Activated gamma-delta T cell treated with Interleukin-2 at 50 U/mL for 16 hours (primary cell): ENCODE measurements at places on chromosomes 12 and 14.

DNA sequence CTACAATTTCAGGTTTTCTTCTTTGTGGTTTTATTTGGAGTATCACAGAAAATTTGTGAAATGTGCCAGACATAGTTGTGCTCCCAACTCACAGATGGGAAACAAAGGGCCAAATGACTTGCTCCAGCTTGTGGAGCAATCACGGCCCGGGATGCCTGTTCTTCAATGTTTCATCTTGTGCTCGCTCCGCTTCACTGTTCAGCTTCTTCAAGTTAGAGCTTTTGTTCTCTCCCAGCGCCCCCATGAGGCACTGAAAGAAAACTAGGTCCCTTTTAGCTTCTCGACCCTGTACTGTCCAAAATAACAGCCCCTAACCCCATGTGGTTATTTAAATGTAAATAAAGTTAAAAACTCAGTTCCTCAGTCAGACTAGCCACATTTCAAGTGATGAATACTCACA lies 187.9 kb upstream of the STXBP6 start:
- no peak for DNase-seq

GRCh38 chr12:112179341-112179740 lies 54.0 kb downstream of the TRAFD1 start:
- DNase-seq = no peak

DNA sequence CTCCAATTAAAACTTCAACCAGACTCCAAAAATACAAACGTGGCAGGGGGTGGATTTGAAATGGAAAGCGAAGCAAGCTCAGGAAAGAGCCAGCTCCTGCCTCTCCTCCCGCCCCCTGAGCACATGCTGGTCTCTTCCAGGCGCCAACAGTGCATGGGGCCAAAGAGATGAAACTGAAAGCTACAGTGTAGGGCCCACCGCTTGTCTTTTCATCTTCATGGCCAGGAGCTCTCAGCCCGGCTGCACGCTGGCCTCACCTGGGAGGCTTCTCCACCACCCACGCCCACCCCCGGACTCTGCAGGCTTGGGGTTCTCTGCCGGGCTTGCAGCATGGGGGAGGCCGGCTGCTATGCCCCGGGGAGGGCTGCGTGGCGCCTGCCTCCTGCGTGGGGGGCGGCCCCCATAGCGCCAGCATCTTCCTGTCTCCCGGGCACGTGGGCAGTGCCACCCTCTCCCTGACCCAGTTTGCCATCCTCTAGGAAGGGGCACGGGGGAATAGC lies 2.0 kb downstream of the RIMBP2 start:
- no peak for DNase-seq

GRCh38 chr14:32934073-32934880 lies 4.4 kb upstream of the NPAS3 start:
- no peak for DNase-seq

DNA sequence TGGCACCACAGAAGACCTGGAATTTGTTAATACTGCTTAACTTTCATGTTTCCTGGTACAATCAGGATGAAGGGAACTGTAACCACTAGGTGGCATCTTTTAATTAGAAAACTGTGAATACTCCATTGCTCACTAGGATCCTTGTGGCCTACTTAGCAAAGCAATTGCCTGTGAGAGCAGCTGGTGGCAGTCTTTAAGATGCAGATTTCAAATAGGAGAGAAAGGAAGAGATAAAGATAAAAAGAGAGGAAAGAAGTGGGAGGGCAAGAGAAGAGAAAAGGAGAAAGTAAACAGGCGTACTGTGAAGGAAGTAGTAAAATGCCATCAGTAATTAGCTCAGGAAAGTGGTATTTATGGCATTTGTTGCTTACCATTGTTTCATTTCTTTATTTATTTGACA lies 114.5 kb downstream of the RAD51B start:
- no peak for DNase-seq

DNA sequence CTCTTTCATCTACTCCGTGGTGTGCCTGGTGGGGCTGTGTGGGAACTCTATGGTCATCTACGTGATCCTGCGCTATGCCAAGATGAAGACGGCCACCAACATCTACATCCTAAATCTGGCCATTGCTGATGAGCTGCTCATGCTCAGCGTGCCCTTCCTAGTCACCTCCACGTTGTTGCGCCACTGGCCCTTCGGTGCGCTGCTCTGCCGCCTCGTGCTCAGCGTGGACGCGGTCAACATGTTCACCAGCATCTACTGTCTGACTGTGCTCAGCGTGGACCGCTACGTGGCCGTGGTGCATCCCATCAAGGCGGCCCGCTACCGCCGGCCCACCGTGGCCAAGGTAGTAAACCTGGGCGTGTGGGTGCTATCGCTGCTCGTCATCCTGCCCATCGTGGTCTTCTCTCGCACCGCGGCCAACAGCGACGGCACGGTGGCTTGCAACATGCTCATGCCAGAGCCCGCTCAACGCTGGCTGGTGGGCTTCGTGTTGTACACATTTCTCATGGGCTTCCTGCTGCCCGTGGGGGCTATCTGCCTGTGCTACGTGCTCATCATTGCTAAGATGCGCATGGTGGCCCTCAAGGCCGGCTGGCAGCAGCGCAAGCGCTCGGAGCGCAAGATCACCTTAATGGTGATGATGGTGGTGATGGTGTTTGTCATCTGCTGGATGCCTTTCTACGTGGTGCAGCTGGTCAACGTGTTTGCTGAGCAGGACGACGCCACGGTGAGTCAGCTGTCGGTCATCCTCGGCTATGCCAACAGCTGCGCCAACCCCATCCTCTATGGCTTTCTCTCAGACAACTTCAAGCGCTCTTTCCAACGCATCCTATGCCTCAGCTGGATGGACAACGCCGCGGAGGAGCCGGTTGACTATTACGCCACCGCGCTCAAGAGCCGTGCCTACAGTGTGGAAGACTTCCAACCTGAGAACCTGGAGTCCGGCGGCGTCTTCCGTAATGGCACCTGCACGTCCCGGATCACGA lies 2.2 kb downstream of the SSTR1 start:
- no peak for DNase-seq

GRCh38 chr12:12004524-12004923 lies 66.2 kb upstream of the BCL2L14 start:
- DNase-seq = no peak

DNA sequence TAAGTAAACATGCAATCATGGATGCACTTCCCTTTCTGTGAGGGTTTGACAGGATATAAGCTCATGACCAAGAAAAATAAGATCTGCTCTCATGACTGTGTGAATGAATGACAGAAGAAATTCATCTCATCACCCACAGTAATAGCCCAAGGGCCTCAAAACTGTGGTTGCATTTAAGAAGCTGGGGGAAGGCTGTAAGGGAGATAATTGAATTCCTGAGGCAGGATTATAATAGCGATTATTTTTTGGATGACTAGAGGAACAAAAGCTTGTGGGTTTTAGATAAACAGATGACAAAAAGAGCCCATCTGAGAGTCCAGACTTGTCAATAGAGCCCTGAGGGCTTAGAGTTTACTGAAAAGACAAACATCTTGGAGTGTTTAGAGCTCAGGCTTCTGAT lies 161.2 kb downstream of the NTF3 start:
- no peak for DNase-seq

DNA sequence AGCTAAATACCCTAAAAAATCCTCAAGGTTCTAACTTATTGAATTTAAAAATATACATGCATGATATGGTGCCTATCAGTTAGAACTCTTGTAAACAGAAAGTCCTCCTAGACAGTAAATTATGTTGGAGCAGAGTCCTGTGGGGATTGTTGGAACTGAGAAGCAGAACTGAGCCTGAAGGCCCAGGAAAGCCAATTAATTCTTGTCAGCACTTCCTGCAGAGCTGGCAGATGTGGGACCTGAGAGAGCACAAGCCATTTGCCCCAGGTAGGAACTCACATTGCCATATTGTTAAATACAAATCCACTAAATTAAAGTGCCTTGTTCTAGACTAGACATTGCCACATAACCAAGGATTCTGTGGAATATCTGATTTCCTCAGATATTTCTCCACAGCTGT lies 117.1 kb downstream of the RTN1 start:
- DNase-seq = no peak

DNA sequence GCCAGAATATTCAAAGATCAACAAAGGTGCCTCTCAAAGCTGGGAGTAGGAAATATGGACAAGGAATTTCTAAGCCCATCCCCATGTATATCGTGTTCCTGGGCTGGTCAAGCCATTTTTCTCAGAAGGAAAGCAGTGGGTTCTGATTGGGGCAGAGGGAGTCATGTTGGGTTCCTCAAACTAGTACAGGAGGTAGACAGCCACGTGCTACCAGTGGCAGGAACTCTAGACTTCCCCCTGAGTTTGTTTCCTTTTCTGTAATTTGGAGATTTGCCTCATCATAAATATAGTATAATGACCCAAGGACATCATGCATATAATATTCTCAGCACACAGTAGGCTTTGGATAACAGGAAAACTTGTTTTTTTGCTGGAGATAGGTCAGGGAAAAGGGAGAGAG lies 16.4 kb upstream of the PLEKHH1 start:
- DNase-seq = no peak

DNA sequence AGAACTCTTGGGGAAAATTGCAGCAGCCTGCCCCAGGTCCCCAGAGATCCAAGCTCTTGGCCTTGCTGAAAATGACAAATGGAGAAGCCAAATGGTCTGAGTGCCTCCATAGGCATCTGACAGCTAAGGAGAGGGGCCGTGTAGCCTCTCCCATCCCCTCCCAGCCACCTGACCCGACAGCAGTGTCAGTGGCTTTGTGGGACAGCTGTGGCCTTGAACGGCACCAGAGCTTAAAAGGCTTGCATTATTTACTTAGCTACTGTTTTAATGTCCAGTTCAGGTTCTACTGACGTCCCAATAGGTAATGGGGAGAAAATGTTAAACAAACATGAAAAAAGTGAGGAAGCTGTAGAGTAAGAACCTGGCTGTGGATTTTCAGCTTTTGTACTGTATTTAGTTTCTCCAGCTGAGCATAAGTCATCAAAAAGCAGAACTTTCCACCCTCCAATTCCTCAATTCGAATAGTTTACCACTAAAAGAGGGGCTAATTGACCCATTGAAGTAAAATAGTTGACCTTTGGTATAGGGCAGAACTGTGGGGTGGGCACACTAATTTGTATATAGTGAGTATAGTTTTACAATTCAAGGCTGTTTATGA lies 50.0 kb downstream of the FOS start:
- no peak for DNase-seq

DNA sequence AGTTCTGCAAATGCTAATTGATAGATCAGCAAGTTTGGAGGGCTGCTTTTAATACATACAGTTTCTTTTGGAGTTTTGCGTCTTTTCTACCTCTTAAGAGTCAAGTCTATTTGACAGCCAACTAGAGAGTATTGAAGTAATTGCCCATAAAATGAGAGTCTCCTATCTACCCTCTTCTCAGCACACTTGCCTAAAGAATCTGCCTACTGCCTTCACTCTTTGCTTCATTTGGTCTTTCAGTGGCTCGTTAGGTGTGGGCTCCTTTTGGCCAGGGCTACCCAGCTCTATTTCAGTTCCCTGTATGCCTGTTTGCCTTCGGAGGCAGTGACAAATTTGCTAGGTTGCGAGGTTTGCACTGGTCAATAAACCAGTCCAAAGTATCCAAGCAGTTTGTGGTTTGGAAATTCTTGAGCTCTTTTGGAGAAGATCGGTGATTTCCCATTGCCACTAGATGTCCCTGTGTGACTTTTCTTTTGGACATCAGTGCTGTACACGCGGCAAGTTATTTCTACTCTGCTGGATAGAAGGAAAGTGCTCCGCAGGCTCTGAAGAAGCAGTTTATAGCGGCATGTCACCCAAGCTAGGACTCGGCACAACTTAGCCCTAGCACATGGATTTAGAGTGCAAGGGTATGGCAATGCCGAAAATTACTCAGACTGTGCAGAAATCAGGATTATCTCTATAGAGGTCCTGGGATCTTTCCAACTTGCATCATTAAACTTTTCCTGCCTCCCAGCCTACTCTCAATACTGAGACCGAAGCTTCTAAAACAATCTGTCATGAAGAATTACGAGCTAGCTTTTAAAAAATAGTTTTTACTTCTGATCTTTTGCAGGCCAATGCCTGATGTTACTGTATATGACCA lies 38.6 kb downstream of the MGST1 start:
- no peak for DNase-seq

DNA sequence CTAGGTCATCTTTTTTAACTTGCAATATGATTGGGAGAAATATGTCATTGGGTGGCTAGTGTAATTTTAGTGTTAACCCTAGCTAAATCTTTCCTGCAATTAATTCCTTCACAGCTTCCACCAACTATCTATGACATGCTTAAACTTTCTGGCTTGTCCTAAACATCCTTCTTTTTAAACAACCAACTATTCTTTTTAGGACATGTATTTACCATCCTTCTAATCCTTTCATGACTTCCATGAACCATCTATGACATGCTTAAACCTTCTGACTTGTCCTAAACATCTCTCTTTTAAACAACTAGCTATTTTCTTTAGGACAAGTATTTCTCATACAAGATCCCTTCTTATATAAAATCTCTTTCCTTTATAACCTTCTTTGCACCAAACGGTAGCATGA lies 179.6 kb upstream of the PDZRN4 start:
- no peak for DNase-seq

GRCh38 chr12:55428331-55429243 lies 2.5 kb downstream of the OR6C76 start:
- DNase-seq = no peak

DNA sequence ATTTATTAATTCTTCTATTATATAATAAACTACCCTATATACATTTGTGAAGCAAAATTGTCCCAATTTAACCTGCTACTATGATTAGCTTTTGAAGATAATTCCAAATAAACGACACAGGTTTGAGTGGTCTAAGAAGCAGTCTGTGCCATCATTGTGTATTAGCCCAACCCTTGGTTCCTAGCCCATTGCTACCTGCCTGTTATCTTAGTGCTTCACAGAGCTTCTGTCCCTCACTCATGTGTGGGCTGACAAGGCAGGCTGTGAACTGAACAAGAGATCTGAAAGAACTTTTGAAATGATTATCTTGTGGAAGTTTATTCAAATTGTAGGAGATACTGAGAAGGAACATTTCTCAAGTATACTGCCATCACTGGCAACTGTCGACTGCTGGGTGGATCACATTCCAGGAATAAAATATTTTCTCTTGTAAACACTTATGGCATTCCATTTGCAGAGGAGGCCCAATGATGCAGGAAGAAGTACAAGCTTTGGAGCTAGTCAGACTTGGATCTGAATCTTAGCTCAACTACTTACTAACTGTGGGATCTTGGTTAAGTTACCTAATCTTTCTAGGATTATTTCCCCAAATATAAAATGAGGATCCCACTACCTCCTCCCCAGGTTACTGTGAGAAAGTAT lies 7.8 kb upstream of the MTERF2 start:
- DNase-seq = no peak

- DNase-seq = no peak
Measured at GRCh38 chr12:3170423-3171194, 93.4 kb downstream of the TSPAN9 start.

GRCh38 chr14:90647473-90648005 lies 168.7 kb downstream of the TTC7B start:
- no peak for DNase-seq

DNA sequence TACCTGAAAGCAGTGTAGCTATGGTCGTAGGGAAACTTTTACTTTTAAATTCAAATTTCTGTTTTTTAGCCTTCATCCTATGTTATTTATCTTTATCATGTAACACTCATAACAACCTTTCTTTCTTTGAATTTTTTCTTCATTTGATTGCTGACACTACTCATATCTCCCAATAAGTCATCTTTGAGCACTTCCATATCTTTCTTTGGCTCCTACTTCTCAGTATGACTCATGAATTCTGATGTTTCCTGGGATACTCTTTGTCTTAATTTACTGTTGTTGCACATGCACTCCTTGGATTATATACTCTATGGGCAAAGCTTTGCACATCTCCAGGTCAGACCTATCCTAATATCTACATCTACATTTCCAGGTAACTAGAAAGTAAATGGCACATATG lies 18.1 kb upstream of the IAPP start:
- DNase-seq = no peak
